ENCODE measurements at places on chromosomes 5 and 9.
A peak's percentile ranks its signal among the peaks of the same experiment; 100 is the strongest.

- DNase-seq = no peak
These were observed 36.2 kb downstream of the RAPGEF1 start for GRCh38 chr9:131703697-131704096.

GRCh38 chr9:4550777-4551484 lies 60.7 kb downstream of the SLC1A1 start:
- DNase-seq = no peak

GRCh38 chr5:515273-515836 lies 8.9 kb downstream of the SLC9A3 start:
- no peak for DNase-seq

GRCh38 chr5:133309166-133309795 lies 257.5 kb downstream of the HSPA4 start:
- DNase-seq = no peak

GRCh38 chr5:103582364-103582763 lies 19.8 kb upstream of the NUDT12 start:
- DNase-seq = no peak

DNA sequence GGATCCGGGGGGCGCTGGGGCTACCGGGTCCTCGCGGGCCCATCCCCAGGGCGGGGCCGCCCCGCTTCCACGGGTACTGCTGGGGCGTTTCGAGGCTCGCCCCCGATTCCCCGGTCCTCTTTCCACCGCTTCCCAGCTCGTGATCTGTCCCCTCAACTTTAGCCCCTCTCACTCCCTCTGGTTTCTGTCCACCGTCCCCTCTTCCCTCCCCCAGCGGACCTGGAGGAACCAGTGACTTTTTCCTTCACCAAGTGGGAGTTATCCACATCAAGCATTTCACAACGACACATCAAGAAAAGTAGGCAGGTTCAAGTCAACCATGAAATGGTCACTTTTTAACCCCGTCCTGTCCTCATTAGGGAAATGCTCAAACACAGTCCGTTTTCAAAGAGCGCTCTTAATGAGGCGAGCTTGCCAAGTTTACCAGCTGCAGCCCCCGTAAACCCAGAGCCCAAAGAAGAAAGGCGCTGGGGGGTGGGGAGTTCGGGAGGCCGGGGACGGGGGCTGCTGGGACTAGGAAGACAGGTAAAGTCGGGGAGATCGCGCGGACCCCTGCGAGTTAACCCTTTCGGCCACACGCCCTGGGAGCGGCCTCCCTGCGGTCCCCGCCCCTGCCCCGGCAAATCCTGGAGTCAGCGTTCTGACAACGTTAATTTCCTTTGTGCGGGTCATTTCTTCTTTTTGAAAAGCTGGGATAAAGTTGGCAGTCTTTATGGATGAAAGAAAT lies 2.1 kb upstream of the NFIB start:
- DNase-seq = no peak

DNA sequence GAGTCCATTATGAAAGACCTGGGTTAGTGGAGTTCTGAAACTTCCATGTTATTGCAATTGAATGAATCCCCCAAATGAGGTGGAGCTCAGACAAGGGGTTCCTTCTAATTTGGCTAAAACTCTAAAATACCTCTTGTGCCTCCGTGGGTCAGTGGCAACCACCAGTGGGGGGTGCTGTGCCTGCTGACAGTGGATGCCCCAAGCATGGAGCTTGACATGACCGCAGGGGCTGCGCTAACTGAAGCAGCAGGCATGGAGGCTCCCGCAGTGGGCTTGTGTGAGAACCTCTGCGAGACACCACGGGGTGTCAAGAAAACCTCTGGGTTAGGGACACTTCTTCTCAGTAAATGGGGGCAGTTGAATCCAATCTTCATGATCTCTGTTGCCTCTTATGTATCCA lies 200.5 kb downstream of the DRD1 start:
- DNase-seq = no peak

DNA sequence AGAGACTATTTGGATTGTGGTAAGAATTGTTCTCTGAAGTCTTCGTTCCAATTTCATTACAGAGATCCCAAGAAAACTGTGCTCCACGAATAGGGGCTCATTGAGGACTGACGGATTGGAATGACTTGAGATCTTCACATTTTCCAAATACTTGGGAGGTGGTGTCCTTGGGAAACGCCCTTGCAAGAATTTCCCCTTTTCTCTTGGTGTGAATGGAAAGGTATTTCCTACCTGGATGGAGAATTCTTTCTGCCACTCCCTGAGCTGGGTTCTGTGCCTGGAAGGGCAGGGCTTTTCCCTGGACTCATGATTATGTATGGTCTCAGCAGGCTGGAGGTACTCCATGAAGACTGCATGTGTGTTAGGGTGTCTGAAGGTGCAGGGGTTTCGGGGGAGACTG lies 53.9 kb downstream of the SNX18 start:
- no peak for DNase-seq

- DNase-seq = no peak
These were observed 77.4 kb downstream of the OTULIN start for GRCh38 chr5:14741801-14742440.

DNA sequence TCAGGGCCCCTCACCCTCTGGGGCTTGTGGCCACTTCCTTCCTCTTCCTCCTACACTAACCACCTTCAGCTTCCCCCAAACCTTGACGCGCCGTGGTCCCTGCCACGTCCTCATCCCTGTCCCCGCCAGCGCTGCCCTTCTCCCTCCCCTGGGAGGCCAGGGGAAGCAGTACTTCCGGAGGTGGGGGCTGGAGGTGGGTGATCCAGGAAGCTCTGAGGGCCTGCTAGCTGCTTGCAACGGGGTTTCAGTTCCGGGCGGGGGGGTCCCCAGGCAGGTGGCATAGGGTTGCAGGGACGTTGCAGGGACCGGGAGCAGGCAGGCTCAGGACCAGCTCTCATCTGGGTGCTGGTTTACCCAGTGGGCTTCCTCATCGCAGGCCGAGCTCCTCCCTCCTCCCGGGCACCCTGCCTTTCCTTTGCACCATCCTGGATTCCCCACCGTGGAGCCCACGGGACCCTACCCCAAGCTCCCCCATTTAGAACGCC lies 70.0 kb downstream of the RXRA start:
- peak; percentile 36 for DNase-seq

DNA sequence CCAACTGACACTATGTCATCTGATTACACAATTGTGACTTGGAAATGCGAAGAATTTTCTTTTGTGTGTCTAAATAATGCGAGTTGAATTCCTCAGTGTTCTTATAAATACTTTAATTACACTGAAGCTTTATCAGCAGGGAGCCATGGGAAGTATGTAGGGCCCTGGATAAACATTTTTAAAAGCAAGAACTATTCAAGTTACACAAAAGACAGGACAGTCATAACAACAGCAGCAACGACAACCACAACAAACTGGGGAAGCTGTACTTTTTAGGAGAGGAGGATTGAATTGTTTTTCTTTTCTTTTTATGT lies 250.3 kb upstream of the ZNF608 start:
- DNase-seq = no peak

DNA sequence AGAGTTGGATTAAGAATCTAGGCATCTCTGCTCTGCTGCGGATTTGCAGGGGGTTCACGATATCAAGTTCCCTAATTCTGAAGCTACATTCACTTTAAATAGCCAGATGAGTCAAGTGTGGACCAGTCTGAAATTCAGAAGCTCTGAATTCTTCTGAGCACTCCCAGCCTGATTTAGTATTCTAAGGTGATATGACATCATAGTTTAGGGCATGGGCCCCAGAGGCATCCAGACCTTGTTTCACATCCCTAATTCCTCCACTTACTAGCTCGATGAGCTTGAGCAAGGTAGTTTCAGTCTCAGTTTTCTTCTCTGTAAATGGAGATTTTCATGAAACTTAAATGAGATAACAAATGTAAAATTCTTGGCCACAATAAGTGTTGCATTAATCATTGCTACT lies 65.2 kb downstream of the TMEM167A start:
- DNase-seq = no peak

- DNase-seq = no peak
These were observed 344.1 kb downstream of the NR2F1-AS1 start for GRCh38 chr5:93236807-93237421.

DNA sequence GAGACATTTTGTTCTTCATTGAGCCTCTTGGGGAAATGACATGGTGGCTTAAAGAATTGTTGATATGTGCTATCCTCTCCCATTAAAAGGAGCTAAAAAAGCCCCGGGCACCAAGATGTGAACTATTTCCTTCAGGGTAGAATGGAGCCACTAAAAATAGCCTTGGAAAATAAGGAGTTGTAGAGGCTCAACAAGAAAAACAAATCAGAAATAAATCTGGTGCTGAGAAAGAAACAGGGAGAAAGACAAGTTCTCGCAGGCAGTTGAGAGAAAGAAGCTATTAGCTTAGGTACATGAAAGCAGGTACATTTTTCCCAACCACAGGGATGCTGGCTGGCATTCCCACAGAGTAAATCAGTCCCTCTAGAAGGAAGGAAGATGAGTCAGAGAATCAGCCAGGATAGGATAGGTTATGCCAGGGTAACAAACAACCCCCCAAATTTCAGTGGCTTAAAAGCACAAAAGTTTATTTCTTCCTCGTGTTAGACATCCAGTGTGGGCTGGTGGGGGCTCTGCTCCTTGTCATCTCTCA lies 134.6 kb upstream of the ADRA1B start:
- DNase-seq = no peak

- DNase-seq = no peak
These were observed 762.6 kb upstream of the SEMA6A start for GRCh38 chr5:117337064-117337749.

DNA sequence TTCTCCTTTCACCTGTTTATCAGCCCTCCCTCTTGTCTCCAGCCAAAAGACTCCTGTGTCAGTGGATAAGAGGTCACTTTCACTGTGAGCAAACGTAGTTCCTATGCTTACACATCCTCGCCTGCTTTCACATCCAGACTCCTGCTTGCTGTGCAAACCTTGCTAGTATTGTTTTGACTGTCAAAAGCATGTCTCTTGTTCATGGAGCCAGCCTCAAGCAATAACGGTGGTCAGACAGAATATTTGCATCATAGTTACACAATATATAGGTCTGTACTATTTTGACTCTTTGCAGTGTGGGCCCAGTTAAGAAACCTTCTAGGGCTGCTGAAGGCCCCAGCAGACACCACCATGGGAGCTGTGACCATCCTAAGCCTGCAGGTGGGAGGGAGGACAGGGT lies 420.0 kb downstream of the SEMA5A start:
- no peak for DNase-seq

- peak; percentile 77 for DNase-seq
These were observed 12.0 kb upstream of the TGFBR1 start for GRCh38 chr9:99092643-99093491.

GRCh38 chr5:123472150-123472924 lies 39.6 kb upstream of the CSNK1G3 start:
- no peak for DNase-seq

DNA sequence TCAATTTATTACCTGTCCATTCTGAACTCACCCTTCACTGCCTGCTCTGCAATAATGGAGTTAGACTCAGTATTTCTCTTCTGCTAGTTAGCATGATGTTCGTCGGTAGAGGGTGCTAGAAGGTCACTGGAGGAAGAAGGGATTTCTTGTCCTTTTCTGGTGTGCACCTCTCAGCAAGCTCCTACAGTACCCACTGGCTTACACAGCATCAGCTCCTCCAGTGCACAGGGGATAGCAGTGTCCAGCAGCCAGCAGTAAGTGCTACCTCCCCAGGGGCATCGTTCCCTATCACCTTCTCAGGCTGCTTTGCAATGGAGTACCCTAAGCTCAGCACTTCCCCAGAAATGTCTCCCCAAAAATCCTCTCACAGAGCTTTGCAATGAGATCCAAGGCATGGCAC lies 45.9 kb upstream of the APC start:
- peak; percentile 28 for DNase-seq

- no peak for DNase-seq
These were observed 210.6 kb downstream of the PAX5 start for GRCh38 chr9:36823466-36823865.

GRCh38 chr9:34370970-34371880 lies 5.5 kb downstream of the MYORG start:
- DNase-seq = peak; percentile 10

GRCh38 chr5:149540089-149540488 lies 11.2 kb downstream of the CSNK1A1 start:
- DNase-seq = no peak

DNA sequence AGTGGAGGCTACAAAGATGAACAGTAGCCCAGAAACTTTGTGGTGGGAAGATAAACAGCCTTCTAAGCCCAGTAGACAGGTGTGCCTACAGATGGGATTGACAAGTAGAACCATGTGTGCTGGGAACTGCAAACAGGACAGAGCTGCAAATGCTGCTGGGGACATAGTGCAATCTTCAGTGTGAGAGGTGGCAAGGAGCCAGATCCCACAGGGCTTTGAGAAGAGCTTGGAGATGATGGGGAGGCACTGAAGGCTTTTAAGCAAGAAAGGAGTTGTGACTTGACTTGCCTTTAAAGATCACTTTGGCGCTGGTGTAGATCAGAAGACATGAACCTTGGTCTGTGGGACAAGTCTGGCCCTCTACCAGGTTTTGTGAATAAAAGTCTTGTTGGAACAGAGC lies 675.2 kb downstream of the ACTL7B start:
- no peak for DNase-seq

- no peak for DNase-seq
These were observed 191.6 kb downstream of the C9orf152 start for GRCh38 chr9:110016340-110016739.

Data from CD4-positive, alpha-beta T cell treated with Interleukin-2 at 100 ng/mL for 4 hours (primary cell).